BJ (cell line): ENCODE measurements at places on chromosomes 13 and 19.

- no peak for DNase-seq
Measured at GRCh38 chr19:19662871-19663255, 613 bp downstream of the ATP13A1 start.

GRCh38 chr19:2015608-2015950 is at the start of gene BTBD2:
TSS of gene BTBD2 (minus strand) at chr19:2015714. CDS start at chr19:2015703, 11 bp downstream.
- no peak for DNase-seq

DNA sequence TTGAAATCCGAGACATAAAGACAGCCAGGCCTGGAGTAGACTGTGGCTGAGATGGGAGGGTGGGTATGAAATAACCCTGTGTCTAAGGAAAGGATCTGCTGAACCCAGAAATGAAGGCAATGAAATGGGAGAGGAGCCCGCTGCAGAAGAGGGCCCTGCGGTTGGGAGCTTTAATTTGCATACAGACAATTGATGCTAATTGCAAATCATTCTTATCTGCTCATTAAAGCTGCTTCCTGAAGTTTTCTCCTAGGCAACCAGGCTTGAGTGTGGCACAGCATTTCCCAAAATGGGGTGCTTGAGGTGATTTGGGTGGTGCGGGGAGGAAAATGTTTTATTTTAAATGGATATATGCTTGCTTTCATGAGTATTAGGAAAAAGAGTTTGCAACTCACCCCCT is 55.4 kb downstream of the DPF1 start:
- DNase-seq, result no peak

DNA sequence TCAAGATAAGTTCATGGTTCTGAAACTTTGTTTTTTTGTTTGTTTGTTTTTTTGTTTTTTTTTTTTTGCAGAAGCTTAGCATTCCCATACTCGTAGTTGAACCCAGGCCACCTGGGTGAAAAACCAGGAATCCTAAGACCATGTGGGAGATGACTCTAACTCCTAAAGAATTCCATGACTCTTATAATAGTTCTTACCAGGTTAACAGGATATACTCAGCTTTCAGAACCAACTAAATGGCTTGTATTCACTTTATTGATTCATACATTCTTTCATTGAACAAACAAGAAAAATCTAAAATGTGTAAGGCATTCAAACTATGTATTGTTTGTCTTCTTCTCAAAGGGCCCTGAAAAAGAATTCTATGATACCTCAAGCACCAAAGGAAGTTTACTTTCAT is 40.5 kb upstream of the KLF5 start:
- DNase-seq, result no peak

- no peak for DNase-seq
Measured at GRCh38 chr19:35889370-35890112, 10.8 kb downstream of the NFKBID start.

DNA sequence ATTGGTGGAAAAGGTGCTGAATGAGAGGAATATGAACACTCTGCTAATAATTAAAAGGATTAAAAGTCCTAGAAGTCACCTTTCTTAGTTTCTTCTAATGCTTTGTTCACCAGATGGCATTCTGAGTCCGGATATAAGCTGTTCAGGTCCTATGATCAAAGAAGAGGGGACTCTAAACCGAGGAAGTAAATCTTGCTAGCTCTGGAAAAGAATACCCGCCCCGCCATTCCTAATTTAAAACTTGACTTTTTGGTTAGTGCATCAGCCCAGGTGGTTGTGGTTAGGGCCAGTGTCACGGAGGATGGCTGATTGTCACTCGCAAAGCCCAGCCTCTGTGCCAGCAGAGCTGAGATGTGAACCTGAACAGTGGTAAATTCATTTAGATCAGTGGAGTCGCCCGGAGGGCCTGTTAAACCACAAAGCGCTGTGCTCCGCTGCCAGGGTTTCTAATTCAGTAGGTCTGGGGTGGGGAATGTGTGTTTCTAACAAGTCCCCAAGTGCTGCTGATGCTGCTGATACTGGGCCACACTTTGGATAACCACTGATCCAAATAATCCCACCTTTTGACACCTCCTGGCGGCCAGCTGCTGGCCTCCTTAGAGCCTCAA is 425.4 kb downstream of the DCT start:
- no peak for DNase-seq

DNA sequence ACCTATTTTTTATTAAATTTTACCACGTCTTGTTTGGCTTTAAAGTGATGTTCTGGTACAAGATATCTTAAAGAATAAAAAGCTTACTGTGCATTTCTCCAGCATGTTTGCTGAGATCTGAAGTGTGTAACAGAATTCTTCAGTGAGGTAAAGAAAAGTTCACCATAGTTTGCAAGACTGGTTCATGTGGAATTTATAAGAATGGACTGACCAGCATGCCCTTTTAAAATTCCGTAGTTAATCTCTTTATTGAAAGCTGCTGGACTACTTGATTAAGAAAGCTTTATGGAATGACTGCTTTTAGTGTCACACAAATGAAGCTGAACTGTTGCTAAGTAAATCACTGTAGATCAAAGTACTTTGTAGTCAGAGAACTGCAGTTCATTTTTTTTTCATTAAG is 119.2 kb downstream of the GPC6 start:
- peak; percentile 60 for DNase-seq

DNA sequence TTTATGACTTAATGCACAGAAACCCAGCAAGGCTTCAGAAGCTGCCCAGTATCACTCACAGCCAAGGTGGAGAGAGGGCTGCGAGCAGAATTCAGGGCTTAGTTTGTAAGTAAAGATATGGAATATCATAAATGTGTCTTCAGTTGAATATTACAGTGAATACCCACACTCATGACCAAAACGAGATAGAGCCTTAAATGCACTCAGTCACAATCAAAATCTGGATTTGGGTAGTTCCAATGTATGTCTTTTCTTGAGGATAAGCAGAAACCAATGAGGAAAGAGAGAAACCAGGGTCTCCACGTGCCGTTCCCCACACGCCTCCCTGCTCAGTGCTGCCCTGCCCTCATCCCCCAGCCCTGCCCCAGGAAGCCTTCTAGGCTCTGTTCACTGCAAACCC is 94.9 kb downstream of the ZIC5 start:
- DNase-seq, result no peak

DNA sequence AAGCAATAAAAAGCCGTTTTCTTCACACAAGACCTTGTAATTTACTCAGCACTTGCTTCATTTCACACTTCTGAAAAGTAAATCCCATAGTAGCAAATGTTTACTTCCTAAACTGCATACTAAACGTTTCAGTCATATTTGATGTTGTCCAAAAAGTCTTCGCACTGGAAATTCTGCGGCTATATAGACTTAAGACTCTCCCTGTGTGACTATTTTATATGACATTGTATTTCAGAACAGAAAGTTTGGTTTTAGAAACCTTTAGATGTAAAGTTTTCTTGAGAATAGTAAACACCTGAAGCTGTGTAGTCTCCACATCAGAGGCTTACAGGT is 29.6 kb downstream of the ZAR1L start:
- DNase-seq, result no peak
